Activated T-cell treated with anti-CD3 and anti-CD28 coated beads, Interleukin-2, amount 50 U/mL, for 48 hours (primary cell): ENCODE measurements at places on chromosomes 2 and 18.

DNA sequence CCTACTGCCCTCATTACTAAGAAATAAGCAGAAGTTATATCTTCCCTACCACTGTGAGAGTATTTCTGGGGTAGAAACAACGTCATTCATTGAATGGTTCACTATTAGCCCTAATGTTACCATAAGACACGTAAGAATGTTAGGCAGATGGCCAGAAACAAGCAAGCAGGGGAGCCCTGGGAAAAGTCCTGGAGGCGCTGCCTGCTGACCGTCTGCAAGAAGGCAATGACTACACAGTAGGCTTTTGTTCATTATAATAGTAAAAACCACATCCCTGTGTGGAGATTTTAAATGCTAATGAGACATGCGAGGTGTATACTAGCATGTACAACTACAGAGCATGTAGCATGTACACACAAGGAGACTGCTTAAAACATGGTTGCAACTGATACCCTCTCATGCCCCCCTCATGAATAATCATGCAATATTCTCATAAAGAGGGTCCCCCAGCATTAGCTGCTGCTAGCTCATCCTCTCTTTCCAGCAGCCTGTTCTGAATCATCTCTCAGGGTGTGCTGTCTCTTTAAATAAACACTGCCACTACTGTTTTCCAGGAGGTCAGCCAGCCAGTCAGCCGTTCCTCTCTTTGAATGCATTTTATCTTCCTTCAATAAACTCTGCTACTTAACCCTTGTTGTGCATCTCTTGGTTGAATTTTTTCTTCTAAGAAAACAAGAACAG, 23.6 kb downstream of the SUCLG1 start:
- no peak for DNase-seq

DNA sequence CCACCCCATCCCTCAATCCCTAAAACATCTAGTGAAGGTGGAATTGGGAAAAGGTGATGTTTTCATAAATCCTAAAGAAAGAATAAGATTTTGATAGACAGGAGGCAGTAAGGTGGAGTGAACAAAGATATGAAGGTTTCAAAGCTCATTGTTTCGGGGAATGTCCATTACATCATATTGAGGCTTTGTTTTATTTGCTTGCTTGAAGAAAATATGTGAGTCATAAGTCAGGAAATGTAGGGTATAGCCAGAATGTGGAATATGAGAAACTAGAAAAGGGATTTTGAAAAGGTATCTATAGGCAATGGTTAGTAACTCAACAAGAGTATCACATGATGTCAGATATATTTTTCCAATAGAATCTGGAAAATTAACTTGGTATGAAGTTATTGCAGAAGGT, 1178.5 kb upstream of the ACVR2A start:
- DNase-seq = no peak

DNA sequence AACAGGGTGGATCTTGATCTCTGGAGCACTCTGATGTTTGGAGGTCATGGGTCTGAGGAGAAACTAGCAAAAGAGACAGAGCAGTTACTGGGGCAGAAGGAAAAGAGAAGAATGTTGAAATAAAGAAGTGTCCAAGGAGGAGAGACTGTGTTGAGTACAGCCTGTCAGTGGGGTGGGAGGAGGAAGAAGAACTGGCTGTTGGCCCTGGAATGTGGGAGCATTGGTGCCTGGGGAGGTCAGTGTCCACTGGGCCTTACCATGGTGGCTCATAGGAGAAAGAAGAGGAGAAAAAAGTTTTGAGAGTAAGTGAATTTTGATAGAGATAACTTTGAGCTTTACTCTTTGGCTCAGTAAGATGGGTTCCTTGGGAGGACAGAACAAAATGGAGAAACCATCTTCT, 499.0 kb downstream of the TXNL1 start:
- DNase-seq = no peak

- peak; percentile 84 for DNase-seq
Observed at GRCh38 chr2:112884869-112885505, 26.0 kb upstream of the IL37 start.

GRCh38 chr2:240060977-240061591, 7.8 kb upstream of the OR6B3 start:
- peak; percentile 41 for DNase-seq

- no peak for DNase-seq
Observed at GRCh38 chr2:238814815-238815214, 33.1 kb upstream of the TWIST2 start.

DNA sequence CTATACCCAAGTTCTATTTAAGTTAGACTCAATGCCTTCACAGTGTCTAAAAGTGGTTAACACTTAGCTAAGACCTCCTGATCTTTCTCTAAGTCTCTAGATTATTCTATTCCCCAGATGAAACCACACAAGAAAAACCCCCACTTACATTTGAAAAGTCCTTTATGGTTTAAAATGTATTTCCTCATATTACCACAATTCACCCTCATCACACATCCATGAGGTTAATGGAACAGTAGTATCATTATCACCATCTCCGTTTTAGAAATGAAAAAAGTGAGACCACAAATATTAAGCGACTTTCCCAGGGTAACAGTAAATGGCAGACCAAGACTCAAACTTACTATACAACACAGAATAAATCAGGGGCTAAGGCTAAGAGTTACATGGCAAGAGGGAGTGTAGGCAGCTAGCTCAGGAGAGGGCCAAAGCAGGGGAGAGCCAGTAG, 28.6 kb downstream of the EPG5 start:
- DNase-seq = no peak

DNA sequence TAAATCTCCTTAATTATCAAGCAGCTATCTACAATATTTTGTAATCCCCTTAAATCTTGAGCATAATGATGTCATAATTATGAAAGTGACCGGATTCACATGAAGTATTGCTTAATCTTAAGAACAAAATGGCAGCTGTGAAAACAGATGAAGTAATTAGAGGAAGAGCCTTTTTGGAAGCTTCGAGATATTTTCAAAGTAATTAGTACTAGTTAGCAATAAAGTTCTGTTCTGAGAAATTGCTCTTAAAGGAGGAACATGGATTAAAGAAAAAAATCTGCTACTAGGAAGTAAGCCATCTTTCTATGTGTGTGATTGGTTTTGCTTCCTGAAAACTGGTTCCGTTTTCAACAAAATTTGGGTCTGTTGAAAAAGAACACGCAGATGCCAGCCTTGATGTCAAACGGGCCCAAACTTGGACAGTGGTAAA, 18.3 kb downstream of the CLUL1 start:
- no peak for DNase-seq

GRCh38 chr18:688323-688722, 24.1 kb downstream of the ENOSF1 start:
- DNase-seq = no peak

GRCh38 chr18:72171596-72171995, 372.5 kb downstream of the CBLN2 start:
- DNase-seq = no peak

- peak; percentile 49 for DNase-seq
Observed at GRCh38 chr2:171522788-171523087, 464 bp downstream of the CYBRD1 start.

GRCh38 chr2:181241797-181242196, 215.4 kb upstream of the ITGA4 start:
- DNase-seq = peak; percentile 44

DNA sequence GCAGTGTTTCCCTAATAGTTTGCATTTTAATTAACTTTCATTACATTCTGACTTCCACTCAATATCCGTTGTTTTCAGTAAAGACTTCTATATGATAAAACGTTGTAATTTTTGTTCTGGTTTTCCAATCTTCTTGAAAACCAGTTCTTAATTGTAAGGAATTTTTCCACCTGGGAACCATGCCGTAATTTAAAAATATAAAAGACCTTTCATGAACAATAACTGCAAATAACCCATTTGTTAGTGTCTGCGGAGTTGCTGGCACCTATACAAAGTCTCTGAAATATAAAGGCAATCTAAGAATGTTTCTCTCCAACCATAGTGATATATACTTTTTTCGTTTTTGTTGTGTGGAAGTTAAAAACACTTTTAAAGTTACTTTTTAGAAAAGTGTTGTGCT, 7.7 kb upstream of the SATB2 start:
- DNase-seq = no peak

GRCh38 chr2:186709529-186710450, 15.9 kb downstream of the FAM171B start:
- DNase-seq = no peak

DNA sequence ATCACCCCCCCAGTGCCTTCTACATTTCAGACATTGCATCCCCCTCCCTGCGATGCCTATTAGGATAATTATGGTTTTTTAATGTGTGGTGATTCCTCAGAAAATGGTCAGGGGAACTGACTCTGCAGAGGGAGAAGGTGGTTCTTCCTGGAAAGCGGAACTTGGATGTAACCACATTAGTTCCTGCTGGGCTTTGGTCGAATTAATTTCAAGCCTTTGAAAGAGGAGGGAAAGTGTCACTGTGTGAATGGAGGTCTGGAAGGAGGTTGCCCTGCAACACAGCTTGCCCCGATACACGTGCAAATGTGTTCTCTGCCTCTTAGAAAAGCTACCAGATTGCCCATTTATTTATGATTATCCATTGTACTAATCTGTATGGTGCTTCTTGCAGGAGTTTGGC, 63.2 kb upstream of the TPO start:
- DNase-seq = no peak

DNA sequence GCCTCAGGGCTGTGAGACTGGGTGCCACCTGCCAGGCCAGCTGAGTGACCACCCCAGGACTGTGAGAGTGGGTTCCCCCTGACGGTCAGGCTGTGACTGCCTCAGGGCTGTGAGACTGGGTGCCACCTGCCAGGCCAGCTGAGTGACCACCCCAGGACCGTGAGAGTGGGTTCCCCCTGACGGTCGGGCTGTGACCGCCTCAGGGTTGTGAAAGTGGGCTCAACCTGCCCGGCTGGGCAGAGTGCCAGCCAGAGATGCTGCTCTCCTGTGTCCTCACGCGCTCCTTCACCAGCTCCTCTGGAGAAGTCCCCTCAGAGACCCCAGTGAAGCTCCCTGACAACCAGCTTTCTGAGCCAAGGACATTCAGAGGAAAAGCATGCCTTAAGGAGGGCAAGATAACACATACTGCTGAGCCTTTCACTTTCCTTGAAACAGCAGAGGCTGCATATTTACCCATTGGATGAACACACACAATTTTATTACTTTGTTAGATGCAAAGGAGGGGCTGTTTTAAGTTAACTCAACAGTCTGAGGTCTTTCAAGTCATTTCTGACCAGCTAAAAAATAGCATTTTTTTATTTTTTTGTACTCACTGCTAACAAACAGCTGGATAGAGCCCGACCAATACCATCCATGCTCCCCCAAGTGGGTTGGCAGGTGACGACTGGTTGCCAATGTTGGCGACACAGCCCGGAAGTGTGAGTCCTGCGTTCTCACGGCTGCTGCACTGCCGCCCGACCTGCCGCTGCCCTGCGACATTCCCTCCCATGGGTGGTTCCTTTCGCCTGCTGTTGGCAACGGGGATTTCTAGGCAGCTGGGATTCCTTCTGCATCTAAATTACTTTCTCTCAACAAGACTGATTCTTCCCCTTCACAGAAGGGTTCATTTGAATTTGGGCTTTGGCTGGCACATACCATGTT, 70.7 kb downstream of the NDUFA10 start:
- DNase-seq = no peak

DNA sequence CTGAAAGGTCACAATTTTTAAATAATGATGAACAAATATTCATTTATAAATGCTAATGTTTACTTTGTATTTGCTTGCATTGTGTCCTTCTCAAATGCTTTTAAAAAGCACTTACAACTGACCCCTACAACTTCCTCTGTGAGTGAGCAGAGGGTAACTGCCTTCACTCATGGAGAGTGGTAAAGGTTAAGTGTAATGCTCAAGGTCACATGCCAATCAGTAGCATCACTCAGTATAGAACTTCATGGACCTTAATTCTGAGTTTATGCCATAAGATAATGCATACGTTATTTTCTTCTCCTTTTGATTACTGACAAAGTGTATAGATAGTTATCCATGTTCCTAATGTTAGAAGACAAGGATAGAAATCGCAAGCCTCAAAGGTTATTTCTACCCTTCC, 91.8 kb upstream of the SERTAD2 start:
- no peak for DNase-seq

GRCh38 chr2:220880623-220881596, 691.2 kb downstream of the EPHA4 start:
- DNase-seq = no peak

DNA sequence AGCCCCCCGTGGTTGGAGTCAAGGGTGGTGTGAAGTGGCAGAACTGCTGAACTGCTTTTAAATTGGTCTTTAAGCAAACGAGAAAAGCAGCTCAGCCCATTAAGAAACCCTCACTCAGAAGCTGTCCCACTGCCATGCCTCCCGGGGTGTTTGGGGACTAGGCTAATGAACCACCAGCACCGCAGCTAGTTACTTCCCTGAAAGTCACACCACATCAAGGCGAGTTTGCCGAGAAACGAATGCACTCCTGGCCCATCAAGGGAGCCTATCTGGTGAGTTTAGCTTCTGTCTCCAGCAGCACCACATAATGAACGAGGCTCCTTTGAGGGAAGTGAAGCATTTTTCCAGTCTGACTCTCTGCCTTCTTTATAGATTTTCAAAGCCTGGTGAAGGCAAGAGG, 14.6 kb upstream of the ALK start:
- DNase-seq = no peak

DNA sequence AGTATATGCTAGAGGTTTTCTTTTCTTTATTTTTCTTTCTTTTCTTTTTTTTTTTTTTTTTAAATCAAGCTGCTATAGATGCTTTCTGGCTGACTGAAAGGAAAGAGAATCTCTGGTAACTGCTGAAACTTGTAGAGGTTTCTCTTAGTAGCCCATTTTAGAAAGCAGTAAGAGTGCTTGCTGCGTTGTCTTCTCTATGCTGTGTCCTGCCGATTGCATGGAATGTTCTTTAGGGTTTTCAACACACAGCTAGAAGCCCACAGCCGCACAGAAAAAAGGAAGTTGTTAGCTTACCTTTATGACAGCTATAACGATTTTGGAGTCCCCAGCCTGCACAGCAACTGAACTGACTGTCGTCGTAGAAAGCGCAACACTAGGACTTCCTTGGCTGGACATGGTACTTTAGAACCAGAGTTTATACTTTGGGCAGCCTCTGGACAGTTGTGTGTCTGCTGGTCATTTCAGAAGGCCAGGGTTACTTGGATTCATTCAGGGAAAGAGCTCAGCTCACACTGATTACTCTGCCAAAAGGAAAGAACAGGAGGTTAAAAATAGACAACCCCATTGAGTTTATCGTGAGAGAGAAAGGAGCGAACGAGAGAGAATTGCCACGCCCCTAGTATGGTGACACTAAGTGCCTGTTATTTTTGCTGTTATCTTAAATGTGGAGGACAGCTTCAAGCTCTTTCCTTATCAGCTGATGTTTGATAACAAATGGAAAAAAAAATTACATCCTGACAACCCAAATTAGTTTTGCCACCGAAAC, at the start of gene CCDC141:
Gene CCDC141 (minus strand): TSS at position 592 of the 766 bp plus-strand sequence. CDS start 196 bp downstream, at position 396.
- peak; percentile 45 for DNase-seq

DNA sequence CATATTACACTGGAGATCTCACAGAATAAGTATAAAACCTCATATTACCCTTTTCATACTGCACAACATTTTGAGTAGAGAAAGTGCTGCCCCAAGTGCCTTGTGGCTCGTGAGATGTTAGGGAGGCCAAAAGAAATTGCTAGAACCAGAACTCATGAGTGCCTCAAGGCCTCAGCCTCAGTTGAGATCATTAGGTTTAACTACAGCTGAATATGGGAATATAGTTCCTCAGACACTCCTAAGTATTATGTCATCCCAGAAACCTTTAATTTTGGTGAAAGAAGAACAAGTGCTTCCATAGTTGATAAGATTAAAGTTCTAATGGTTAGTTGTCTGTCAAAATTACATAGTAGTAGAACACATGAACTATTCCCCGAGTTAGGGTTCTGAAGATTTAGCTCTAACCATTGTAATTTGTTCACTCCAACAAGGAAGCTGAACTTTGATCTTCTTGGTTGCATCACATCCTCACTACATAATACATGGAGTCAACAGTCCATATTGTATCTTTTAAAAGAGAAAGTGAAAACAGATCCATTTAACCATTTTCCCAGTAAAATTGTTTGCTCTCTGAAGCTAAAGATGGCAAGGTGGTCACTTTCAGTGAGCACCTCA, 9.6 kb upstream of the AQP4 start:
- DNase-seq = no peak
